ENCODE measurements at places on chromosomes 12 and 14. TPM values are rescaled to one million over a fixed set of nuclear protein-coding genes. Genes with fewer than 3 reads are reported as not detected.

Gene PRPH
- not detected for total RNA-seq

Gene TMX1
- total RNA-seq: 40.6 TPM

Gene LRRC10
- not detected for total RNA-seq

Gene NPAS3
- total RNA-seq: 0.86 TPM

Gene CCDC198
- not detected for total RNA-seq

Gene DENND5B
- 11.6 TPM for total RNA-seq

Gene MLF2
- total RNA-seq: 160 TPM

Gene KLHDC1
- 2.6 TPM for total RNA-seq

Gene TAMALIN
- total RNA-seq: 2.2 TPM

Gene CLEC1B
- not detected for total RNA-seq

Gene POU6F1
- total RNA-seq: 4.5 TPM

Gene PTPN21
- total RNA-seq: 14.2 TPM

Gene PHETA1
- total RNA-seq: 11.3 TPM

- no peak for DNase-seq
Measured at GRCh38 chr14:81991998-81992397, 458.3 kb upstream of the SEL1L start.

GRCh38 chr14:93029417-93029816 lies 86.3 kb downstream of the ITPK1 start:
- no peak for DNase-seq

DNA sequence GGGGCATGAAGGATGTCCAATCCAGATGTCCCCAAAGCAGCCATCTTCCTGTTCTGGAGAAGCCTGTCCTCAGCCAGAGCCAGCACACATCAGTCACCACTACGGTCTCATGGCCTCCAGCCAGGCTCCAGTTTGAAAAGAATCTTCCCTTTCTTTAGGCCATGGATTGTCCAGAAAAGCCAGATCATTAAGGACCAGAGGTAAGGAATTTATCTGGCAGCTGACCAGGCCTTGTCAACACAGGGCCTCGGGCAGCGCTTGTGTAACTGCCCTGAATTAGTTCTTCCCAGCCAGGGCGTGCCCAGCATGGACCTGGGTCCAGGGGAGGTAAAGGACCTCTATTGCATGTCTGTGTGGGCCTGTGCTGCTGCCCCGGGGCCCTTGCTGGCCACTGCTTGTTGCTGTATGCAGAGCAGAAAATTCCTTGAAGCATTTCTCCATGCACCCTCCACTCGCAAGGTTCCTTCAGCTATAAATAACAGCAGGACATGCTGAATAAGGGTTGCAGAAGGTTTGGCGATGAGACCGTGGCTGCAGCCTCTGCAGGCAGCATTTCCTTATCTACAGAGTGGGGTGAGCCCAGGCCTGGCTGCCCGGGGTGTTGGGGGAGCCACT lies 21.7 kb upstream of the VPS37B start:
- DNase-seq: peak; percentile 69

DNA sequence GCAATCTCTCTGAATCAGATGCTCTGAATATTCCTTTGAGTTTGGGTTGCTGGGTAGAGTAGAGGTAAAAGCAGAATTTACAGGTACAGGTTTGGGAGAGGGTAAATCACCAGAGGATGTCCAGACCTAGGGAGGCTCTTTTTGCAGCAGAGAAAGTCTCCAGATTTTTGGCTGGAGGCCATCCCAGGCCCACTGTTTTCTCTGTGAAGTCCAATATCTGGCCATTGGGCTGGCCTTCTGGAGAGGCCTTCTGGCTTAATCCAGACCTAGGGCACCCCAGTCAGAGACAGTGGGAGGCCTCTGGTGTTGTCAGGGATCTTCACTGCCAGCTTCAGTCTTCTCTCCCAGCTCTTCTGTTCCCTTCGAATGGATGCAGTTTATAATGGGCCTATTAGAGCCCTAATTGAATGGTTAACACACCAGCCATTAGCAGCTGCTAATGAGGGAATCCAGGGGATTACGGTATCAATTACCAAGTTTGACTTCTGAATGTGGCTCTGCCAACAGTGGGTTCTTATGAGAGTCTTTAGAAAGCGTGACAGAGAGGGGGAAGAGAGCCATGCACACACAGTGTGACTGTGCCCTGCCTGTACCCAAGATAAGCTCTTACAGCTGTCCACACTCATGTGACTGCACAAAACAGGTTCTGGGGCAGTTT lies 183.1 kb downstream of the EMP1 start:
- DNase-seq: no peak

- DNase-seq: peak; percentile 78
Measured at GRCh38 chr12:106135781-106136180, 3.0 kb downstream of the NUAK1 start.

DNA sequence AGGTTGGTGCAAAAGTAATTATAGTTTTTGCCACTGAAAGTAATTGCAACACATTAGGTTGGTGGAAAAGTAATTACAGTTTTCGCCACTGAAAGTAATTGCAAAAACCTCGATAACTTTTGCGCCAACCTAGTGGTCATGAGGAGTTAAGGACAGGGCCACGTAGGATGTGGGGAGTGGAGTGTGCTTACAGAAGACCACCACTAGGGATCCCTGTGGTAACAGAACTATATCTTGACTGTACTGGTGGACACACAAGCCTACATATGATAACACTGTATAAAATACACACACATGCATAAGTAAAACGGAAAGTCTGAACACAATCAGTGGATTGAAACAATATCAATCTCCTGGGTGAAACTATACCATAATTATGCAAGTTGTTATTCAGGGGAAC lies 187.4 kb upstream of the ABCD2 start:
- no peak for DNase-seq

DNA sequence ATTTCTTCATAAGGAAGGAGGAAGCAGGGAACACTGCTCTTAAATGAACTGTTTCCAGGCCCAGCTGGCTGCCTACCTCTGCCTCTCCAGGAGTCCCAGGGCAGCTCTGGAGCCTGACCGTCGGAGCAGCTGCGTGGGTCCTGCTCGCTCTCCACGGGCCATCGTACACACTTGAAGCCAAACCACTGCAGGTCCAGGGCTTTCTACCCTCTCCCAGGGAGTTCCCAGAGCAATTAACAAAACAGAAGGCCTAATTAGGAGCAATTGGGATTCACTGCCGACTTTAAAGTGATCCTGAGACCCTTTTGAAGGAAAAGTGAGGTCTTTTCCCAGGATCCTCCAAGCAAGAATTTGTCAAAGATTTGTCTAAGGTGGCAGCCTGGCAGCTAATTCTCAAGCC lies 76.9 kb downstream of the OTX2 start:
- DNase-seq: no peak

GRCh38 chr12:69570545-69571399 lies 14.5 kb upstream of the CCT2 start:
- peak; percentile 81 for DNase-seq

DNA sequence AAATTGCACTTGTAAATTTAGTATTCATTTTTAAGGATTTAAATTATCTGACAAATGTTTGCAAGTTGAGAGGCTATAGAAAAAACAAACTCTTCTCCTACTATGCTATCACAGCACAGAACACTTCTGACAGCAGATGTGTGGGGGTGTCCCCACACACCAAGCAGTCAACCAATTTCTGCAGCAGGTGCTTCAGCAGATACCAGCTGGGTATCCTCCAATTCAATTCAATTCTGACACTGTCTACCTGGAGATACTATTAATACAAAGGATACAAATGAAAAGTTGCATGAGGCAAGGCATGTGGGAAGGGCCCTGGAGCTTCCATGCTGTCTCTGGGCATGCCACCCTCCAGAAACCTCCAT lies 35.1 kb downstream of the PCNX1 start:
- DNase-seq: no peak

DNA sequence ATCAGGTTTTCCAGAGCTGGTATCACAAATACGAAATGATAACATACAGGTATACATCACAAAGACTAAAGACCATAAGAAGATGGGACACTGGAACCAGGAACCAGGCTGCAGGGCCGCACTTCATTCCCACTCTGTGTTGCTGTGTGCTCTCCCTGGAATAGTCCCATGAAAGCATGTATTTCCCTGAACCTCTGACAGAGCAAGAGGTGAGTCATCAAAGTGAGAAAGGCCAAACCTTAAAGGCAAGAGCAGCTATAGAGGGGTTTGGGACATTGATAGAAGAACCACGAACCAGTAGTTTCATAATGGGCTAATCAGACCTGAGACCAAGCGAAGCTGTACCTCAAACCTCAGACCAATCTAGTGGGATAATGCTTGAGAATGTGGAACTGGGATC lies 283.0 kb upstream of the PRKD1 start:
- no peak for DNase-seq

DNA sequence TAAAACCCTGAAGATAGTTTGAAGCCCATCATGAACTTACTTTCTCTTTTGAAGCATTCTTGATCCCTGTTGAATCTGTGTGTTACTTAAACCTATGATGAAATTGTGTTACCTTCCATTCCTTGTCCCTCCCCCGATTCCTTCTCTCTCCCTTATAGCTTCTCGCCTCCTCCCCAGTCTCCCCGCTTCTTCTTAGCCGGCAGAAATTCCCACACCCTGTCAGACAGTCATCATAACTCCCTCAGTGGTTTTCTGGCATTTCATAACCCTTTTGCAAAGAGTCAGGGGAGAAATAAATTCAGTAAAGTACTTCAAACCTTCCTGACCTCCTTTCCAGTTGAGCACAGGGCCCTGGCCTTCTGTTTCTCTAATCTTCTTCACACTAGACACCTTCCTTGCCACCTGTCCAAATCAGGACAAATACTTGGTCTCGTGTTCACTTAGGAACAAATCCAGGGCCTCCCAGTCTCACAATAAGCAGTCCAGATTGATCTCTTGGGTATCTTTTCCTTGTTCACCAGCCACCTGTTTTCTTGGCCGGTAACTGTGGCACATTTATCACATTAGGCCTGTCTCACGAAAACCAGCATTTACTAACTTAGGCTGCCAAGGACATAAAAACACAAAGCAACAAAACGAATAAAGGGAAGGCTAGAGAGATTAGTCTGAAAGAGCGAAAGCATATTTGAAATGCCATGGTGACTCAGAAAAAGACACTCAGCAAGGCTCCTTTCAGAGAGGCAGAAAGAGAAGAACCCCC lies 355.9 kb downstream of the TMTC2 start:
- peak; percentile 4 for DNase-seq

DNA sequence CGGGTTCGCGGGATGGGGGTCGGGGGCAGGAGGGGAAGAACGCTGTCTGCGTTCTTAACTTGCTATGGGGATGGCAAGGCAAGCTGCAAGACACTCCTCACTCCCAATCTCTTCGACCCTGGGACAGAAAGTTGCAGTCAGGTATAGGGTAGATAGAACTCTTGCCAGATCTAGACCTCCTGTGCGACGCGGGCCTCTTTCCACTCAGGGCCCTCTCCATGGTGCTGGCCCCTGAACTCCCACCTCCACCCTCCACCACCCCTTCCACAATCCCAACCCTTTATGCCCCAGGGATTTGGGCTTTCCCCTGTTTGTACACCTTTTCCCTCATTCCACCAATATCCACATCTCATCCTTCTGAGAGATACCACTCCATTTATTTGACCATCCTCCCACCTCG lies 812 bp downstream of the NABP2 start:
- no peak for DNase-seq

DNA sequence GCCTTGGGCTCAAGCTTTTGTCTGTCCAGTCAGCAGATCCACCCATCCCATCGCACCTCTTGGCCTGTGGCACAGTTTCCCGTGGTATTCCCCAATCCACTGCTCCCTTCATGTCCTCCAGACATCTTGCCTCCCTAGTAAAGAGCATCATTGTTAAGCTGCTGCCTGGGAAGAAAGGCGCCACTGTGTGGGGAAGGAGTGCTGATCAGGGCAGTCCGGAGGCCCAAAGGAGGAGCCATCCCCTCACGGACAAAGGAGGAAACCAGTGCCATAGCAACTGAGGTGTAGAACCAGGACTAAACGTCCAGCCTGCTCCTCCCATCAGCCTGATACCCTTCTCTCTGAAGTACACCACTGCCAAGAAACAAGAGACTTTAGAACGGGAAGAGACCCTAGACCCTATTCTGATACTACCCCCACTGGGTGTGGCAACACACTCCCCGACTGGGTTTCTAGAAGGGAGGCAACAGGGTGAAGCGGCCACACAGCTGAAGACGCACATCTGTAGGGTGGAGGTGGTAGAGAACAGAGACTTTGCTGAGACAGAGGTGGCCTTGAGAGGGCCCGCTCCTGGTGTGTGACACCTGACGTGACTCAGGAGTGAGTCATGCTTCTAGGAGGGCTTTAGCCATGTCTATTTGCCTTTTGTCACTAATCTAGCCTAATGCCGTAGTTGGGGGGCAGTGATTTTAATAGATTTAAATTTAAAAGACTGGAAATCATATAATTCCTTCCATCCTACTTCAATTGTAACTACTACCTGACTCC lies 185.0 kb downstream of the DPF3 start:
- DNase-seq: no peak

DNA sequence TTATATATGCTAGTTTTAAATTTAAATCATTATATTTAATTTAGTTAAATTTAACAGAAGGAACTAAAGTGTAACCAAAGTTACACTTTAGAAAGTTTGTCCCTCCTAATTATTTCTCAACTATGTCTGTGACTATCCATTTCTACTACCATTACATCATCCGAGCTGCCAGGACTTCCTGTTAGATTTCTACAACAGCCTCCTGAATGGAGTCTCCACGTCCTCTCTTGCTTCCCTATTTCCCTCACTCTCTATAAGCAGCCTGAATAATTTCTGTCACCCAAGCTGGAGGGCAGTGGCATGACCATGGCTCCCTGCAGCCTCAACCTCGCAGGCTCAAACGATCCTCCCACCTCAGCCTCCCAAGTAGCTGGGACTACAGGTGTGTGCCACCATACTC lies 84.1 kb downstream of the TTC7B start:
- no peak for DNase-seq

GRCh38 chr14:52061390-52061789 lies 7.5 kb downstream of the NID2 start:
- DNase-seq: no peak

DNA sequence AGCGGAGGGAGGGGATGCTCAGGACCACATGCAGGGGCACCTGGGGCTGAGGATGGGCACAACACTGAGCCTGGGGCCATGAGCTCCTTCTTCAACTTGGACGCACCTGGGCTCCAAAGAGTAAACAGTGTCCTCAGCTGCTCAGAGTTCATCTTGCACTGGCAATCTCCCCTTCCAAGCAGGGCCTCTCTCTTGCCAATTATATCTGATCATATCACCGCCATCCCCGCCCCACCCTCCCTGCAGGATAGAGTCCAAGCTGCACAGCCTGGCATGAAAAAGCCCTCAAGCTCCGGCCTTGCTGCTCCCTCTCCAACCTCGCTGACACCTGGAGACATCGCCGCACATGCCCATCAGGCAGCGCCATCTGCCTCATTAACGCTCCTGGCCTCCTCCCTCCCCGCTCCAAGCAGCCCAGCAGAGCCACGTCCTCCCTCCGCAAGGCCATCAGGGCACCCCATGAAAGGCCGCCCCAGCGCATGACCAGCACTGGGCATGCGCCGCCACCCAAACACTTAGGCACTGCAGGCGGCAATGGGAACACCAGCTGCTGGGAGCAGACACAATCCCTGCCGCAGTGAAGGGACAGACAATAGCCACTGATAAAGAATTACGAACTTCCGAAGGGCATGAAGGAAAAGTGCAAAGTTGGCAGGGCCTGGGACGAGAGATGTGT lies 88.8 kb downstream of the CHGA start:
- no peak for DNase-seq

Data from fibroblast of villous mesenchyme (primary cell).